NCI-H510A (cell line): ENCODE measurements at places on chromosomes 6 and 20.

GRCh38 chr6:44122801-44123200, 4.5 kb downstream of the MRPL14 start:
- no peak for DNase-seq

DNA sequence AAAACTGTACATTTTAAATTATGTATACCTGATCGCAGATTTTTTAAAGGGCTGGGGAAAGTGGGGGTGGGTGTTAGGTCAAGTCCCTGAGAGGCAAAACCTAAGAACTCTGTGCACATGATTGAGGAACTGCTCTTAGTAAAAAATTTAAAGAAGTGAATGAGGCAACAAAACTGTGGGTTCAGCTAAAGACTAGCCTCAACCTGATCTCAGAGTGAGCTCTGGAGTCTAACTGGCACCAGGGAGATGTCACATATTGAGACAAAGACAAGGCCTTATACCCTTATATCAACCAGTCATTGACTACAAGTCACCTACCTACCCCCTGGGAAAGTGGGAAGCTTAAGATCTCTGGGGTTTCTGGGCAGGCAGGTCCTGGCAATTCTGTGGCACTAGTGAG, 27.4 kb upstream of the RUNX2 start:
- DNase-seq, result no peak

DNA sequence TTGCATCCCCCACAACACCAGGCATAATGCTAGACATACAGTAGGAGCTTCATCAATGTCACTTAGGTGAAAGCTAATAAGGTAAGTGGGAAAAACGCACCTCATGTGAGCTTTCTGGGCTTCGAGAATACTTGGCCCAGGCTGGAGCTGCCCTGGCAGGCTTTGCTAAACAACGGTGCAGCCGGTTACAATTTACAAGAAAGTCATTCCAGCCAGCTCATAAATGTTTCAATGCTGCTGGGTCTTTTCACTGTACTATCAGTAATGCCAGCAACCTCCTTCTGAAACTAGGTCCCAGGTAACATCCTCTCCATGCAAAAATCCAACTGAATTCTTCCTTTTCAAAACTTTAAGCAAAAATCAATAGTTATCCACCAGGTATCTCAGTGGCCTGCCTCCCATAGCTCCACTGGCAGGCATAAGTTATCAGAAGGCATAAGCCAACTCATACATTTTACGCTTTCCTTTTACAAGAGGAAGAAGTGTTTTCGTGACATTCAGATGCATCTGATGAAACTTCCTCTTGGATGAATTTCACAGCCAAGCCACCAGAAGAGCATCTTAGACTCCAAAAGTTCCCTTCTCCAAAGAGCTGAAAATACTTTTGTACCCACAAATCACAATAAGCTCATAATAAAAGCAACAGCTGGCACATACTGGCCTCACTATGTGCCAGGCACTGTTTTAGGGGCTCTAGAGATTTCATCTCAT, 56.3 kb downstream of the RTN4IP1 start:
- DNase-seq, result no peak

GRCh38 chr6:125791820-125792165, 1.0 kb downstream of the NCOA7 start:
- no peak for DNase-seq

DNA sequence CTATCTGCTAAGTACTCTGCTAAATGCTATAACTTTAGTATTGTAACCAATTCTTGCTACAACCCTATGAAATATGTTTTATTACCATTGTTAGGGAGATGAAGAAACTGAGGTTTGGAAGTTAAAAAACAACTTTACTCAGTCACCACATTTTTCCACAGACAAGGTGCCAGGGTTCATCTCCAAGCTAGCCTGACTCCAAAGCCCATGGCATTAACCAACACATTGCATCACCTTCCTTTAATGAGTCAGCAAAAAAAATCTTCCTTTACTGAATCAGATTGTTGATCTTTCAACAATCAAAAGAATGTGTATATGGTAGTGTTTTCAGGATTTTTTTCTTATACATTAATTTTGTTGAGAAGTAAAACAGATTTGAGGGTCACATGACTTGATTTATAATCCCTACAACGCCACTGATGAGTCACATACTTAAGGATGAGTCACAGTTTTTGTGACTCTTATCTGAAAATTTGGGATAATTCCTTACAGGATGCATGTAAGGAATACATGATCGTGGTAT, 41.5 kb downstream of the MAN1A1 start:
- no peak for DNase-seq

- no peak for DNase-seq
Measured at GRCh38 chr6:76472858-76473257, 400.4 kb upstream of the IMPG1 start.

- DNase-seq, result no peak
Measured at GRCh38 chr6:142684371-142684770, 260.6 kb downstream of the HIVEP2 start.
